SK-MEL-5 (cell line): ENCODE measurements at places on chromosomes 7 and 10.
A peak's percentile ranks its signal among the peaks of the same experiment; 100 is the strongest.

GRCh38 chr10:73586583-73586984 lies 4.6 kb downstream of the USP54 start:
- DNase-seq: no peak

GRCh38 chr7:46633630-46634240 lies 712.7 kb upstream of the IGFBP3 start:
- no peak for DNase-seq

- no peak for DNase-seq
Observed at GRCh38 chr10:33152750-33153149, 181.7 kb downstream of the NRP1 start.

DNA sequence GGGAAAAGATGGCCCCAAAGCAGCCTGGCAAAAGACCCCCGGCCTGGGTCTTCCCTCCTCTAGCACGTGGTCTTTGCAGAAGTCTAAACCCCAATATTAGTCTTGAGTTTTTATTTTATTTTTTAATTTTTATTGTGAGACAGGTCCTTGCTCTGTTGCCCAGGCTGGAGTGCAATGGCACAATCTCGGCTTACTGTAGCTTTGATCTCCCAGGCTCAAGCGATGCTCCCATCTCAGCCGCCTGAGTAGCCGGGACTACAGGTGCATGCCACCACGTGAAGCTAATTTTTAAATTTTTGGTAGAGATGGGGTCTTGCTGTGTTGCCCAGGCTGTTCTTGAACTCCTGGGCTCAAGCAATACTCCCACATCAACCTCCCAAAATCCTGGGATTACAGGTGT lies 40.3 kb upstream of the MXI1 start:
- DNase-seq: no peak

DNA sequence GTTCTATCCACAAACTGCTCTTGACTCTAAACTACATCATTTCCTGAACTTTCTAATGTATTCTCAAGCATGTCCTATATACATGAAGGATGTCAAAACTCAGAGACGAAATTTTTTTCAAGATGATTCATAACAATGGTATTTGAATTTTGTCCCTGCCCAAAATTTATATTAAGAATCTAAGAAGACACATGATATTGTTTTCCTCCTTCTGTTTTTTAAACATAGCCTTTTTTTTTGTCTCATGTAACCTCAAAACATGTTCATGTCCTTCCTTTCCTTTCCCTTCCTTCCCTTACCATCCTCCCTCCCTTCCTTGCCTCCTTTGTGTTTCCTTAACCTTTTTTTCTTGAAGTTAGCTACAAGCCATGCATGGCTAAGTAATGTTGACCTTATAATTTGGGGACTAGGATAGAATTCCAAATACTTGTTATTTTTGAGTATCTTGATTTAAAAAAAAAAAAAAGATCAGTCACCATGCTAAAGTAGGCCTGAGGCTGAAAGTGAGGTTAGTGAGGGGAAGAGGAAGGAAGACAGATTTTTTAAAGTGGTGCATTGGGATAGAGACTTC lies 163.0 kb downstream of the SUGCT start:
- no peak for DNase-seq

GRCh38 chr10:100864036-100864885 lies 48.5 kb upstream of the SLF2 start:
- no peak for DNase-seq

- peak; percentile 61 for DNase-seq
Observed at GRCh38 chr7:19116121-19117090, 1.0 kb downstream of the TWIST1 start.

DNA sequence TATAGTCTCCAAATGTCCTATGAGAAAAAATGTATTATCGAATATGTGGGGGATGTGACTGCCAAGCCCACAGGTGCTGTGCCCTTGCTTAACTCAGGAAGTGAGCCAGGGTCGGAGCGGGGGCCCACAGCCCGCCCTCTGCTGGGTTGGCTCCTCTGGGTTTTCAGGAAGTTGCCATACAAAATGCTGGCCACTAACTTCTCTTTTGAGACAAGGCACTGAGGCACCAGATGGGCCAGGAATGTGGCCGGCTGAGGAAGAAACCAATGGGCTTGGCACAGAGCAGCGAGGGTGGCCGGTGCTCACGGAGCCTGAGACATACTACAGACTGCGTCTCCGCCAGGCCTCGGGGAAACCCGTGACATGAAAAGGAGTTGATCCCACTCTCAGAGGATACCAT lies 58.9 kb downstream of the FAM53B start:
- DNase-seq: no peak

- DNase-seq: peak; percentile 92
Observed at GRCh38 chr7:95674101-95674500, 77.8 kb upstream of the PDK4 start.

DNA sequence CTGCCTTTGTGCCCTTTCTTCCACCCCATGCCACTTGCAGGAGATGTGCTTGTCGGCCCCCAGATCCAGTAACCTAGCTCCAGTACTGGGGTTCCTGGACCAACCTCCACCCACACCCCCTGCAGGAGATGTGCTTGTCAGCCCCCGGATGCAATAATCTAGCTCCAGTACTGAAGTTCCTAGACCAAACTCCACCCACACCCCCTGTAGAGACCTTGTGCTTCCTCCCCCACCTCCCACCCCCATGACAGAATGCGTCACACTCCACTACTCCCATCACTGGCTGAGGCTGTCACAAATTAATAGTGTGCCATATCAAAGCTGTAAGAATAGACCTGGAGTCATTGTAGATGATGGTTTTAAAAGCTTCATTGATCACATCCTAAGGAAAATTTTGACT lies 185.0 kb downstream of the BICC1 start:
- no peak for DNase-seq

DNA sequence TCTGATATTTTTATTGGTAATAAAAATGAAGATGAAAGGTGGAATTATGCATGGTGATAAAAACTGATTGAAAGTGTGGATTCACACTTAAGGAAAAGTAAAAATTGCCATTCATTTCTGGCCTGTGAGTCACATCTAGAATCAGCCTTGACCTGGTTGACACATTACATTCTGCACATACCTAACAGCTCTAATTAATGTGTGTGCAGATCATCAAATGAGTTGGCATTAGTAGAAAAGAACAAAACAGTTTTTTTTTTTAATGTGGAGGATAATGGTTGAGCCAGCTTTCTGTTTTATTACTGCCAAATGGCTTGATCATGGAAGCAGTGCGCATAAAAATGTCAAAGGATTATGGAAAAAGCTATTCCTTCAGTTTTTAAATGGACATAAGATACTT lies 142.6 kb upstream of the TMEM196 start:
- no peak for DNase-seq
